ENCODE measurements at places on chromosomes 12 and 14.

- no peak for DNase-seq
These were observed 21.9 kb downstream of the CLEC9A start for GRCh38 chr12:10052193-10052913.

DNA sequence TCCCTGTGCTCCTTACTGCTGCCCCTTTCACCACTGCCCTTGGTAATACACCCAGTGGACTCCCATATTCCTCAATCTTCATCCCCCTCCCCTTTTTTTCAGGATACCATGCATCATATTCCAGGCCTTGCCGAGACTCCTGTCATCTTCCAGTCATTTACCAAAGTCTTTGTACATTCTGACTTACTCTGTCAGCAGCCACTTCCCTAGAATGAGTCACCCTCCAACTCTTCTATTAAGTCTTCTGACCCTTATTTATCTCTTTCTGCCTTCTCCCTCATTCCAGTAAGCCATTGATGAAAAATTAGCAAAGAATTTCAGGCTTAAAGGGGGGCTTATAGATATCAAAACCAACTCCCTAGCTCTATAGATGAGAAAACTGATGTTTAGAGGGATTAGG is 128.0 kb downstream of the STXBP6 start:
- no peak for DNase-seq

DNA sequence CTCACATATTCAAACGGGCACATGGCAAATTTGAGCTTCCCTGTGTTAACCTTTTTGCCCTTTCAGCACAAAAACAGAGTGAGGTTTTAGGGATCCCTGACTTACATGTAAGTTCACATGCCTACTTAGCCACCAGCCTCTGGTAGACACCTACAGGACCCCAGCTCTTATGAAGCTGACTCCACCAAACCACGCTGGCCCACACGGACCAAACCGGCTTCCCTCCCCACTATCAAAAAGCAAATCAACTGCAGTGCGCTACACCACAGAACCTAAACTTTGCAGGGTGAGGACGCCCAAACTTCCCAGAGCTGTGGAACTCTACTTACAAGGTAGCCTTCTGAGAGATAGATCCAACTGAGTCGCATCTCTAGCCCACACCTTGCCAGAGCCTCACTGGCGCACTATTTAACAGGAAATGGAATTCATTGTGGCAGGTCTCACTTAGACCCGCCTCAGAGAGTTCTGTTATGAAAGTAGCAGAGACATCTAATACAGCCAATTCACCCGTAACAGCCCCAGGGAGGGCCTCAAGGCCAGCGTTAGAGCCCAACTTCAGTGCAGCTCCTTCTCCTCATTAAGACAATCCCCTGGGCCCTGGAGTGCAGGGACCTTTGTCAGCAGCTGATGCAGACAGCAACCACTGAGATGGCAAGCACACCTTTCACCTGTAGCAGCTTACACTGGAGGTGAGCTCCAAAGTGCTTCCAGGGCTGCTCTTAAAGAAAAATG is 49.2 kb downstream of the SH2B3 start:
- DNase-seq: no peak

DNA sequence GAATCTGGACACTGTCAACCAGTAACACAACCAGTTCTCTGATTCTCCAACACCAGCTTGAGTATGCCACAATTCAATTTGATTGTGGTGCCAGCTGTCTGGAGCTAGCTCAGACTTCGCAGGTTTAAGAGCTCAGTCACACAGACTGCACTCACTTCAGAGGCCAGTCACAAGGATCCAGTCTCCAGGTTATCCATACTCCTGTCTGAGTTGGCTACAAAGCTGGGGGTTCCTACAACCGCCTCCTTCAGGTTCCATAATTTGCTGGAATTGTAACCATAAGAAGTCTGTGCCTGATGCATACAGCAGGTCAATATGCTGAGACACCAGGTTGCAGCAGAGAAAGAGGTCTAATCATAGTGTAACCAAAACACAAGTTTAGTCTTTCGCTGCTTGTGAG is 70.5 kb upstream of the CPSF6 start:
- DNase-seq: no peak

GRCh38 chr12:108551535-108551934 is 9.4 kb downstream of the SART3 start:
- DNase-seq: no peak

GRCh38 chr12:110501399-110501751 is 536 bp downstream of the VPS29 start:
- DNase-seq: peak; percentile 28

GRCh38 chr12:14756334-14757143 is 46.7 kb downstream of the WBP11 start:
- no peak for DNase-seq

- no peak for DNase-seq
These were observed 4.5 kb upstream of the RNASE4 start for GRCh38 chr14:20679907-20680306.

DNA sequence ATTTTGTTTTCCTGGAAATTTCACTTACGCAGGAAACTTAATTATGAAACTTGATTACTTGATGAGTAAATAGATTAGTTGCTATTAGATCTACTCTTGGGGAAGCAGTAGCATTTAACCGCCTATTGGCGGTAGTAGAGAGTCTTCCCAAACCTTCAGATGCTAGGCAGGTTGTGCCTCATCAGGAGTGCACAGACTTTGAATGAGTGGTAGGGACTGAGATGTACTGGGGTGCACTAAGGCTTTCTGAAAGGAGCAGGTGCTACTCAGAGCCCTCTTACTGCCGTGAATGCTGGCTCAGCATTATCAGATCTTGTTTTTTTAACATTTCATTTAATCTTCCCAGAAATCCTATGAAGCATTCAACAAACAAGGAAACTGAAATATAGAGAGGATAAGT is 7.7 kb downstream of the GATC start:
- no peak for DNase-seq

GRCh38 chr14:100446572-100446971 is 123.4 kb downstream of the SLC25A47 start:
- no peak for DNase-seq

- DNase-seq: no peak
These were observed 109.0 kb downstream of the APAF1 start for GRCh38 chr12:98754095-98754494.

GRCh38 chr12:101923045-101923718 is 45.8 kb downstream of the DRAM1 start:
- DNase-seq: no peak

GRCh38 chr12:95497031-95497430 is 23.1 kb downstream of the METAP2 start:
- peak; percentile 46 for DNase-seq

DNA sequence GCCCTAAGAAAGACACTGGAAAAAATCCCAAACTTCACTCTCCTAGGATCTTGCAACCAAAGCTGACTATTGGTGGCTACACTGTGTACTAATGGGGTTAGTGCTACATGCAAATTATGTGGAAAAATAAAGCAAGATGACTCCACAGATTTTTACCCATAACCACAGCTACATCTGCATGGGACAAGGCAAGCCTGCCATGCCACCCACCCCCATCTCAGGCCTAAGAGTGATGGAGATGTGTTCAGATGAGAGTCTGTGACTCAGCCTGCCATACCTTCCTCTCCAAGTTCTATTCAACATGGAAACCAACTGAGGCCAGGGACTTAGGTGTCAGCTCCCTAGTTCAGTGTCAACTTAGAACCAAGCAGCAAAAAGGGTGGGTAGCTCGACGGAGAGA is 206.2 kb downstream of the PELI2 start:
- no peak for DNase-seq

DNA sequence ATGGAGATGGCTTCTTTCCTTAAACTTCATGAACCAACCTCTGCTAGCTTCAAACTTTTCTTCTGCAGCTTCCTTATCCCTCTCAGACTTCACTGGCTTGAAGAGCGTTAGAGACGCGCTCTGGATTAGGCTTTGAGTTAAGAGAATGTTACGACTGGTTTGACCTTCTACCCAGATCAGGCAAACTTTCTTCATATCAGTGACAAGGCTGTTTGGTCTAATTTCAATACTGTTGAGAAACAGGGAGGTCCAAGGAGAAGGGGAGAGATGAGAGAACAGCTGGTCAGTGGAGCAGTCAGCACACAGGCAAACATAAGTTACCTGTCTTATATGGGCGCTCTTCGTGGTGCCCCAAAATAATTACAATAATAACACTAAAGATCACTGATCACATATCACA is 14.9 kb downstream of the SCAF11 start:
- DNase-seq: no peak

DNA sequence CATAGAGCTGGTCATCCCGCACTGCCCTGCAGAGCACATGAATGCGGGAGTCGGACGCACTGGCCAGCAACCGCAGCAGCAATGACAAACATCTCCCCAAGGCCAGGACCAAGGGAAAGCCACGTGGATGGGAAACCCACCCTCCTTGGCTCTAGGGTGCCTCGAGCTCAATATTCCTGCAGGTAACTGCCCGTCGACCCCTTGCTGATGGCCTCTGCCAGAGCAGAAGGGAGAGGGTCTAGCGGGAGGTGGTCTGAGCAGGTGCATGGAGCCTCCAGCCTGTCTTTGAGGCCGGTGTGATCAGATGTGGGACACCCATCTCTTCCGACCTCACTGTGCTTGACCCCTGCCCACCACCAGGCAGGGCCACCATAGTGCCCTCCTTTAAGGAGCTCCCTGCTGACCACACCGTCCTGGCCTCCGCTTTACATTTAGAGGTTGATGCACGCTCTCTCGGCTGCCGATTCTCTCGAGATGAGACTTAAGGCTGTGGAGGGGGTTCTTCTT is 89.7 kb downstream of the PIWIL1 start:
- DNase-seq: no peak

- no peak for DNase-seq
These were observed 105.1 kb upstream of the AMIGO2 start for GRCh38 chr12:47184813-47185212.

DNA sequence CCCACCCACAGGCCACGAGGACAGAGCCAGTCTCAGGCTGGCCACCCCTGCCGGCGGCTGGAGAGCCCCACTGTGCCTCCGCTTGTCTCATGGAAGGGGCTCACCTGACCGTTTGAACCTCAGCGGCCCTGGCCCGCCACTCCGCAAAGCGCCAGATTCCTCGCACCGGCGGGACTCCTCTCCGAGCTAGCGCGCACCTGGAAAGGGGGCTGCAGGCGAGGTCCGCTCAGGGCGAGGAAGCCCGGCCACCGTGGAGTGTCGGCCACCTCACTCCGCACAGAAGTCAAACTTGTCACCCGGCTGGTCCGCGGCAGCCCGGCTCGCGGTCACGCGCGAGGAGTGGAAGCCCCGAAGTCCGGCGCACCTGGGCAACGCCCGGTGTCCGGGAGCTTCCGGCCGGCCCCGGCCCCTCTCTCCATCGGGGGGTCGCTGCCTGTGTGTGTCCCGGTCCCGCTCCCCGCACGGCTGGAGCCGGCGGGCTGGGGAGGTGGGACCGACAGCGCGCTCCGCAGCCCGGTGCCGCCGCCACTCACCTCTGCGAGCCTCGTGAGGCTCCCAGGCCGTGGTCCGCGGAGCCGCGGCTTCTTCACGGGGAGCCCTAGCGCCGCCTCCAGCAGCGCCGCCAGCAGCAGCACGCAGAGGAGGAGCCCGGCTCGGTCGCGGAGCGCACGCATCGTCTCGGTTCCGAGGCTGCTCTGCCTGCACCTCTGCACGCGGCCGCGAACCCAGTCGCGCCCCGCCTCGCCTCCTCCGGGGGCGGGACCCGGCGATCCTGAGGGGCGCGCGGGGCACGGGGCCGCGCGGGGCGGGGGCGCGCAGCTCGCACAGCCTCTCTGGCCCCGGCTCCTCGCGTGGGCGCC is at the start of gene ISM2:
Gene ISM2, minus strand, starts transcription at position 697 of the 860 bp plus-strand sequence. Its CDS starts 23 bp downstream, at position 674.
- DNase-seq: no peak

GRCh38 chr14:68379510-68380328 is 413.1 kb downstream of the ZFP36L1 start:
- peak; percentile 88 for DNase-seq

DNA sequence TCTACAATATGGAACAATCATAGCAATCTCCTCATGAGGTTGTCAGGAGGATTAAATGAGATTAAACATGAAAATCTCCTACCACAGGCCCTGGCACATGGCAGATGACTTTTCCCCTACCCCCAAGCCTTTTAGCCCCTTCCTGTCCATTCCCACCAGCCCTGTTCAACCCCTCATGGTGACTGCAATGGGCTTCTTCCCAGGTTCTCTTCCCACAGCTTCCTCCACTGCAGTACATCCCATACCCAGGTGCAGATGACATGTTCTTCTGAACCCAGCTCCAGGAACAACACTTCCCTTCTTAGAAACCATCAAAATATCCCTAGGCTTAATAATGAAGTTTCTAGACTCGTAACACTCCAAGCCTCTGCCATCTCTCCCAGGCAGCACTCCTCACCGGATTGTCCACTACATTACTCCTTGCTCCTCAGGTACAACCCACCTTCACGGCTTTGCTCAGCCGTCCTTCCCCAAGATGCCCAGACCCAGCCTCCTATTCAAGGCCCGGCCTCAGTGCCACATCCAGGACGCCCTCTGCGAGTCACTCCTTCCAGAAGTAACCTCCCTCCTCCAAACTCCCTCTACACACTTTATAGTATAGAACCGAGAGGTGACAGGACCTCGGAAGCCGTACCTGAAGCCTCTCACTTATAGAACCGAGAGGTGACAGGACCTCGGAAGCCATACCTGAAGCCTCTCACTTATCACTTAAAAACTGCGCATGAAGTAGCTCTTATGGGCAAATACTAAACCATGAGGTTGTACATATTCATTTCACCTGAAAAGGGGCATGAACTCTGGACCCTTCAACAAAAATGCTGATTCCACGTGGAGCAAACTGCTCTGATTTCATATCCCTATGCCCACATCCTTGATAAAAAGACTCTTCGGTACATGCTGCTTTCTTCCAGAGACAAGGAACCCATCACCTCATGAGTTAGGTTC is 1.5 kb downstream of the CRACR2A start:
- DNase-seq: no peak

- DNase-seq: no peak
These were observed 12.3 kb upstream of the RARG start for GRCh38 chr12:53244337-53244736.

- no peak for DNase-seq
These were observed 983.1 kb downstream of the FLRT2 start for GRCh38 chr14:86513056-86513455.

GRCh38 chr12:18882690-18883089 is 144.8 kb downstream of the CAPZA3 start:
- no peak for DNase-seq

DNA sequence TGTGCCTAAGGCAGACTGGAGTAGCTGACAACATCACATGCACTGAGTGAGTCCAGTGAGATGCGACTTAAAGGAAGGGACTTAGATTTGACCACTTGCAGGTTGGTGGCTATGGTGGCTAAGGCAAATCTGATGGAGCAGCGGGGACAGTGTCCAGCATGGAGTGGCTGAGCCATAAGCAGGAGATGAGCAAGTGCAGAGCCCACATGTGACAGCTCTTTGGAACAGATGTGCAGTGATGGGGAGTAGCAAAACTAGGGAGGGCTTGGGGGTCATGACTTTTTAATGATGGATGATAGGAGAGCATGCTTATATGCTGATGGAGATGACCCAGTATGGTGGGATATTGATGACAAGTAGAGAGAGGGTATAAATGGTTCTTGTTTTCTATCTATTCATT is 80.2 kb downstream of the PELI2 start:
- no peak for DNase-seq

DNA sequence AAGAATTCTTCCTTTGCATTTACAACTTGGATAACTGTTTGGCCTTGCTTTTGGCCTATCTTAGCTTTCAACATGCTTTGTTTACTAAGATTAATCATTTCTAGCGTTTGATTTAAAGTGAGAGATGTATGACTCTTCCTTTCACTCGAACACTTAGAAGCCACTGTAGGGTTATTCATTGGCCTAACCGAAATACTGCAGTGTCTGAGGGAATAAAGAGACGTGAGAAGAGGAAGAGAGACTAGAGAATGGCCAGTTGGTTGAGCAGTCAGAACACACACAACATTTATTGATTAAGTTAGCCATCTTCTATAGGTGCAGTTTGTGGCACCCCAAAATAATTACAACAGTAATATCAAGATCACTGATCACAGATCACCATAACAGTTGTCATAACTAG is 62.3 kb upstream of the CCDC175 start:
- no peak for DNase-seq
